ENCODE measurements at places on chromosomes 1 and 21.
A peak's percentile ranks its signal among the peaks of the same experiment; 100 is the strongest.

DNA sequence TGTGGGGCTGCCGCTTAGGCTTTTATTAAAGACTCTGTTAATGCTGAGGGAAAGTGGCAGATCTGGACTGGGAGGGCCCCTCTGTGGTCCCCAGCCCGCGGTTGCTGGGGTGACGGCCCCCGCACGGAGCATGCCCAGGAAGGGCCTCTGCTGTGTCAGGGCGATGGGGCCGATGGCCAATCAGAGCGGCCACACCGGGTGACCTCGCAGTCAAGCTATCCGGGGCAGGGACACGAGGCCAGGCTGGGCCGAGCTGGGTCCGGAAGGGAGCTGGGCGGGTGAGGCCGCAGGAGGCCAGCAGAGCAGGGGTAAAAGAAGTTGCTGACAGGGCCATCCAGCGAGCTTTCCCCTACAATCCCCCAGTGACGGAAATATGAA lies 145.1 kb downstream of the CASZ1 start:
- no peak for DNase-seq

- no peak for DNase-seq
Observed at GRCh38 chr21:31872452-31873274, at the start of gene HUNK. Gene HUNK, plus strand, starts transcription at chr21:31873020. Its CDS starts 655 bp downstream, at chr21:31873675.

DNA sequence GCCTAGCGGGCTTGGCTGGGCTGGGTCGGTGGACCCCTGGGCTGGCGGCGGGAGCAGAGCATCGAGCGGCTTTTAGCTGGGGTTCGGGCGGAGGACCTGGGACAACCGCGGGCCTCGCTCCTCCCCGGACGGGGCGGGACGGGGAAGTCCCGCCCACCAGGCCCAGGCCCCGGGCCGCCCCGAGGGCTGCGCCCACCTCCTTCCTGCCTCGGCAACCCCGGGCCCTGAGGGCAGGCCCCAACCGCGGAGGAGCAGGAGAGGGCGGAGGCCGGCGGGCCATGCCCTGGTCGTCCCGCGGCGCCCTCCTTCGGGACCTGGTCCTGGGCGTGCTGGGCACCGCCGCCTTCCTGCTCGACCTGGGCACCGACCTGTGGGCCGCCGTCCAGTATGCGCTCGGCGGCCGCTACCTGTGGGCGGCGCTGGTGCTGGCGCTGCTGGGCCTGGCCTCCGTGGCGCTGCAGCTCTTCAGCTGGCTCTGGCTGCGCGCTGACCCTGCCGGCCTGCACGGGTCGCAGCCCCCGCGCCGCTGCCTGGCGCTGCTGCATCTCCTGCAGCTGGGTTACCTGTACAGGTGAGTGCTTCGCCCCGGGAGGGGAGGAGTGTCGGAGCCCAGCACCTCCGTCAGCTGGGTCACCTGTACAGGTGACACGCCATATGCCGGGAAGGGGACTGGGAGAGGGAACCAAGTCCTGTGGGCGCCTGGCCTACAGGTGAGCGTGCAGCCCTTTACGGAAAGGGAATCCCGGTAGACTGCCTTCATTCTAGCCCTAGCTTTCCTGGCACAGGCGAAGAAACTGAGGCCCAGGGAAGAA lies at the start of gene XKR8:
Gene XKR8, plus strand, starts transcription at position 182 of the 812 bp plus-strand sequence. Its CDS starts 97 bp downstream, at position 279.
- peak; percentile 86 for DNase-seq

GRCh38 chr1:25780318-25781129 lies 19.5 kb upstream of the SELENON start:
- no peak for DNase-seq

- no peak for DNase-seq
Observed at GRCh38 chr1:8981169-8981568, 35.5 kb downstream of the CA6 start.

GRCh38 chr1:50992532-50993318 lies 22.7 kb downstream of the CDKN2C start:
- DNase-seq: no peak

- no peak for DNase-seq
Observed at GRCh38 chr1:166721145-166721544, 118.1 kb upstream of the POGK start.

DNA sequence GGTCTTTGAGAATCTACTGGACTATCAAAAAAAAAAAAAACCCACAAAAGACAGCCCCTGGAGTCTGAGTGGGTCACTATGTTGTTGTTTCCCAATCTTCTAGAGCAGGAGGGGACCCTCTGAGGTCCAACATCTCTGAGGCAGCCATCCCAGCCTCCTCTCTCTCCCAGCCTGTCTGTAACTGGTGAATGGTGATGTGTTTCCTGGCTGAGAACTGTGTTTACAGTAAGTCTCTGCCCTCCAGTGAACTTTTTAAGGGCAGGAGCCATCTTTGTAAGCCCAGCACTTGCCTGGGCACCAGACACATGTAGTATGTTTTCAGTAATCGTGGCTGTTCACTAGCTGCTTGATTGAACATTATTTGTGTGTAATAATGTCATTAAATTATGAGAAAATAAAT lies 85.7 kb downstream of the SPATA46 start:
- no peak for DNase-seq

DNA sequence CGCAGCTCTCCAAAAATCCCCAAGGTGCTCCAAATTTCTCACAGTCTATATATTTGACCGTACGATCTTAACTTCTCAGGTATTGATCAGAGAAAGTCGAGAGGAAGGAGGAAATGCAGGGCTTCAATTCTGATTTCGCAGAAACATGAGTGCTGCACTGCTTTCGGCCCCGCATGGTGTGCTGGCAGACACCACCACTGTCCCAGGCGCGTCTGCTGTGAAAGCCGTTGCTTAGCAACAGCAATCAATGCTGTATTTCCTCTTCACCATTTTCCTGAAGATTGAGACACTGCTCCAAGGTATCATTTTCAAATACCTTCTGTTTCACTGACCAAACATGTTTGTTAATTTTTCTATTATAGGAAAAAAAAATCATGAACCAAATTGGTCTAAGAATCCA lies 296.3 kb downstream of the SMYD3 start:
- DNase-seq: no peak

GRCh38 chr1:221067721-221068120 lies 188.5 kb downstream of the HLX start:
- no peak for DNase-seq

DNA sequence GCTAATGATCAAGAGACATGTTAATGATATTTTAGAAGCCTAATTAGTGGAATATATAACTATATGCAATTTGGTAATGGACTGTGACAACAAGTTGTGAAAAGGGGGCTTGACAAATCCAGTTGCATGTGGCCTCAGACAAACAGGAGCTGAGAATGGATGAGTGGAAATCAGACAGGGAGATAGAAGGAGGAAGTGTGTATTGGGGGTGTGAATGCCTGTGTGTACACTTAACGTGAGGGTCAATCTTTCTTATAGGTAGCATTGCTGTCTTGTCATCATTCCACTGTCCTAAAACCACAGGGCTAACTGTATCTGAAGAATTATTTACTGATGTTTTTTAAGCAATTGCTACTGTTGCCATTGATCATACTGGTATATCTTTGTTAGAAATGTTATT lies 64.8 kb downstream of the PBX1 start:
- DNase-seq: no peak

- no peak for DNase-seq
Observed at GRCh38 chr1:225762444-225762843, 15.2 kb upstream of the SRP9 start.

- DNase-seq: no peak
Observed at GRCh38 chr1:209884665-209885117, 53.3 kb upstream of the SYT14 start.

- DNase-seq: no peak
Observed at GRCh38 chr1:30701258-30701633, 22.1 kb downstream of the MATN1 start.

DNA sequence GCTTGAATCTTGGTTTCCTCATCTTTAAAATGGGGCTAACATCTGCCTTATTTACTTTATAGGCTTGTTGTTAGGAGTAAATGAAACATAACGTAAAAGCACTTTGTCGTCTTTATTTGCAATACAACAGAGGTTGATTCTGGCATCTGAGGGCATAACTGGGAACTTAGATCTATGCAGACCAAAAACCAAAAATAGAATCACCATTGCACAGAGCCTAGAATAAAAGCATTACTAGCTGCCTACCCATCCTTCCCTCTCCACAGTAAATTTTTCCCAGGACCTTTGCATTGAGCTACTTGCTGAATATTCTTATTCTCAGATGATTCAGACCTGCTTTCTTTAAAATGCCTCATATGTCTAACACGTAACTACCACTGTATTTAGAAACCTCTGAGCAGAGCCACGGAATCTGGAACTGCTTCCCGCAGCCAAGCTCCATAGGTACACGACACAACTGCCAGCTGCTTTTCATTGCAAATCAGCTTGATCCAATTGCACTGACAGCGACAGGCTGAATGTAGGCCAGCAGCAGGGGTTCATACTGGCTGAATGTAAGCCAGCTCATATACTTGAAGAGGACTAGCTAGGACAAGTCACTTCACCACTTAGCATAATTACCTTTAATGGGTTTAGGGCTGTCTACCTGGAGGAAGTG lies 33.2 kb upstream of the SERBP1 start:
- DNase-seq: no peak

- DNase-seq: no peak
Observed at GRCh38 chr1:2093636-2094035, 43.4 kb downstream of the PRKCZ start.

- no peak for DNase-seq
Observed at GRCh38 chr21:37907076-37907475, 9.2 kb downstream of the KCNJ6 start.

DNA sequence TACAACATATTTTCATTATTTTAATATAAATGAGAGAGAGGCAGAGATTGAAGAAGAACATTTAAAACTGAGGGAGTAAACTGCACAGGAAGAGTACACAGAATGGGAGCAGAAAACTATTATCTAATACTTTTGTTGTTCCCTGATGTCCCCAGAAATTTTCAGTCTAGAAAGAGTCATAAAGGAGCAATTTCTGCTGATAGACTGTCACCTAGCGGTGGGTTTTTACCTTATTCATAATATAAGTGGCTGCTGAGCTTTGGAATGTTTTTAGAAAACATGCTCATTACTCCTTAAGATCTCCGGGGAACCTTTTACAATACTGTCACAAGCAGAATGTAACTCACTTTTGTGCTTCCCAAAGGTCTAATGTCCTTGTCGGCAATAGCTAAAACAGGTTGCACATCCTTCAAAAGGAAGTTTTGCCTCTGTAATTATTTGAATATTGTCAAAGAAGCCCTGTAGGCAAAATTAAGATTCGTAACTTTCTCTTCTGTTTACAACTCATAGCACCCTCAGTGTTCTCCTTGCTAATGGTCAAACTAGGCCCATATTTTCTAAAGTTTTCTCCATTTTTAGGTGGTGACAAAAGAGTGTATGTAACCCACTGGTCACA lies 4.9 kb upstream of the NPL start:
- DNase-seq: peak; percentile 65

- DNase-seq: no peak
Observed at GRCh38 chr1:9302745-9303524, 10.2 kb downstream of the SPSB1 start.

DNA sequence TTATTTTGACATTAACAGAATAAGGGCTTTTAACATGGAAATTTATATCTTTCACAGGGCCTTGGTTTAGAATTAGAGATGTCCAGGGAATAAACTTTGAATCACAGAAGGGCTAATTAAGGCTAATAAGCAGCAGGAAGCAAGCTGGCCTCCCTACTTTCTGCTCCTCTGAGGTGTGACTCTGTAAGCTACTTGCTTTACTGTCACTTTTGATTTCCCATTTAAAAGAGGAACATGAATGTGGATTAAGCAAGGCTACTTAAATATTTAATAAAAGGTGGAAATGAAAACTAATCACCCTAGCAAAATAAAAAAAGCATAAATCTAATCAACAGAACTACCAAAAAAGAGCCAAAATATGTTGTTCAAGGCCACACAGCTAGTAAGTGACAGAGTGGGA lies 28.9 kb upstream of the CD5L start:
- no peak for DNase-seq

DNA sequence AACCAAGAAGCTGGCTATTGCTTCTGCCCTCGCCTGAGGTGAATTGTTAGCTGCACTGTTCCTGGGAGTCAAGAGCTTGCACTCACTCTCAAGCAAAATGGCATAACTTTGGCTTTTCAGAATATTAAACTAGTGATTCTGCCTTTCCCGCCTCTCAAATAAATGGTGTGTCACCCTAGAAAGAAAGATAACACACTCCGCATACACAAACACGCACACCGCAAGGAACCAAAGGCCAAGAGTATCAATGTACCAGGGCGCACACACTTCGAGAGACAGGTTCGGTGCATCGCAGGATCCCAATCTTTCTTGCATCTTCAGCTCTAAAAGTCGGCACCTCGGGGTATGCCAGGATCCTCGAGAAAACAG lies 470 bp upstream of the RTCA start:
- no peak for DNase-seq

DNA sequence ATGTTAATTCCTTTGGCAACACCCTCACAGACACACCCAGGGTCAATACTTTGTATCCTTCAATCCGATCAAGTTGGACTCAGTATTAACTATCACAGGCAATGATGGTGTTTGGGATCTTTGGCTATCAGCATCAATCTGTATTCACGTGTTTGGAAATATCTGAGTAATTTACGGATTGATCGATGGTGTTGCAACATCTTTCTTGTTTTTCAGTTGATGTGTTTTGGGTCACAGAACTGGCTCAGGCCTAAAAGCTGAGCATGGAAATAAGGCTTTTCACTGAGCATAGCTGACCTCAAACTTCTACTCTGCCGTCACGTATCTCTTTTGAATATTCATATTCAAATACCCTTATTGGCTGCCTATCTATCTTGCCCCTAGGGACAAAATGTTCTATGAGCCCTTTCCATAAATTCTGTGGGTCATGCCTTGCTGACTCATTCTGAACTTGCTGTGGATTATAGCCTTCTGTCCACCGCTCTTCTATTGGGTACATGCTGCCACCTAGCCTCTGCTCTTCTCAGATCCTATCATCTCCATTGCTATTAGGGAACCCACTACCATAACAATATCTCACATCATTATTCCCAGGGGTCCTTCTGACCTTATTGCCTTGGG lies 156.0 kb downstream of the PDE4B start:
- no peak for DNase-seq

DNA sequence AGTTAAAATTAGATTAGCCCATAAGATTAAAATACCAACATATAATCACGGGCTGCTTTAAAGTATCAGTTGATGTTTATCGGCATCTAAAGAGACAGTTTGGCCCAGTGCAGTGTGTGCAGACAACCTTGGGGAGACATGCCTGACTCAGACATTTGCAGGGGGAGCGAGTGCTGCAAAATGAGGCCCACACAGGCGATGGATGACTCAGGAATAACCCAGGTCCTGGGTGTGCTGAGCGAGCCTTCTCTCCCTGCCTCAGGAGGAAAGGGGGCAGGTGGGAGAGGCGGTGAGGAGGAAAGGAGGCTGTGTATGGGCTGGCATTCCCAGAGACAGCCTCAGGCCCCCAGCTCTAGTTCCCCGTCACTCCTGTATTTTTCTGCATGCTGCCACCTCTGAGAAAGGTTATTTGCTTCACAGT lies 9.0 kb downstream of the SLC9A1 start:
- no peak for DNase-seq

DNA sequence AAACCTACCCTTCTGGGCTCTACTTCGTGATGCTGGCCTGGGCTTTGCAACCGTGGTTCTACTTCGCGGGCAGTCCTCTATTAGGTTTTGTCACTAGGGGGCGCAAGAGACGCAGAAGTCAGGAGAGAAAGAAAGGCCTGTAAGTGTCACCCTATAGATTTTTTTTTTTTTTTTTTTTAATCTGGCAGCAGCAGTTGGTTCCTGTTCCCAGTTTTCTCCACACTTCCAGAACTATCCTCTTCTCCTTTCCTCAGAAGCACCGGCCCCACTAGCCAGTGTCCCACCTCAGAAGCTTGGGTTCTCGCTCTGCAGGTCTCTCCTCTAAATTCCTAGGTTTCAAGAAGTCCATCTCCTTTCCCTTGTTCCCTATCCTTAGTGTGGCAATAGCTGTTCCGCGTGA lies 9.1 kb upstream of the LCE2D start:
- DNase-seq: peak; percentile 46

- no peak for DNase-seq
Observed at GRCh38 chr21:28705616-28706015, 287.1 kb downstream of the LTN1 start.
